Astrocyte (in vitro differentiated cells and primary cell): ENCODE measurements at places on chromosomes 11 and 22. TPM values are rescaled to one million over a fixed set of nuclear protein-coding genes. Genes with fewer than 3 reads are reported as not detected.

DNA sequence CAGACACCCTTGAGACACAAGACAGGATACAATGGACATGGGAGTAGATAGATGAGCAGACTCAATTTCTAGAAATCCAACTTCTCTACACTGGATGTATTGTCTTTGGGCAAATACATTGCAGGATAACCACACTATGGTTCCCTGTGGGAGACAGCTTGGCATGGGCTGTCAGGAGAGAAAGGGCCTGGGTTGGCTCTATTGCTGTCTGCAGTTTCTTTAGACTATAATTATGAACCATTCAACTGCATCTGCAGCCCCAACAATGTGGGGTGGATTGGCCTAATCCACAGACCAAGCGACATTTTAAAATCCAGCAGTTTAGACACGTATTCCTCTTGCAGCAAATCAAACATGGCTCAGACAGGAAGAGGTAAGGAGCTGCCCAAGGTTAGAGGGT, 60.3 kb downstream of the ETS1 start:
- no peak for DNase-seq

- peak; percentile 53 for DNase-seq
Measured at GRCh38 chr11:33893711-33894397, 2.0 kb upstream of the LMO2 start.

GRCh38 chr11:3904228-3904627, 48.8 kb downstream of the STIM1 start:
- DNase-seq = no peak

DNA sequence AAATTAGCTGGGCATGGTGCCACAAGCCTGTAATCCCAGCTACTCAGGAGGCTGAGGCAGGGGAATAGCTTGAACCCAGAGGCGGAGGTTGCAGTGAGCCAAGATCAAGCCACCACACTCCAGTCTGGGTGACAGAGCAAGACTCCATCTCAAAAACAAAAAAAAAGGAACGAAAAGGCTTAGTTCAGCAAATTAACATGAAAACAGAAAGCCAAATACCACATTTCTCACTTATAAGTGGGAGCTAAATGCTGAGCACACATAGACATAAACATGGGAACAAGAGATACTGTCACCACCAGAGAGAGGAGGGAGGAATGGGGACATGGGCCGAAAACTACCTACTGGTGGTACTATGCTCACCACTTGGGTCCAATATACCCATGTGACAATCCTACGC, 38.6 kb downstream of the SCGB1A1 start:
- DNase-seq = no peak

- DNase-seq = peak; percentile 89
Measured at GRCh38 chr11:86152006-86152862, 83.3 kb upstream of the PICALM start.

GRCh38 chr11:10856689-10857458, 979 bp downstream of the ZBED5 start:
- peak; percentile 27 for DNase-seq

GRCh38 chr22:31119026-31119717, 3.6 kb upstream of the INPP5J start:
- DNase-seq = no peak

DNA sequence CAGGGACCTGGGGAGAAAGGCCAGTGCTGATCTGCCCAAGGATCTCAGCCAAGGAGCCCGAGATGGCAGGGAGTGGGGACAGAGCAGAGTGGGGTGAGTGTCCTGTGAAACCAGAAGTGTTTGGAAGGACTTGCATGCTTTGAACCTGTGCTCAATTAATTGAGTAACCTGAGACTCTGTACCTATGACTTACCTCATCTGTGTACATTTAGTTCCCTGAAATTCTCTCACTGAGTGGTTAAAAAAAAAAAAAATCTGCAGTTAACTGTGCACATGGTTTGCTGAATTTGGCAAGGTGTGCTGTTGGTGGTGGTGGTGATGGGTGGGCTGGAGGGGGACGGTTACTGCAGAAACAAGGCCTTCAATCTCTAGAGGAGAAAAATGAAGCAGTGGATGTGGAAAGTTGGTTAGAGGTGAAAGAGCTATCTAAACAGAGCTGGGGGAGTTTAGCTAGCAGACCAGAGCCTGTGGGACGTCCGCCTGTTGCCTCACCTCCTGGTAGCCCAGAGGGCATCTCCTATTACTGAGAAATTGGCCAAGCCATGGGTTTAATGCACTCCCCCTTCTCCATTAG, 8.3 kb upstream of the SORL1-AS1 start:
- no peak for DNase-seq

- DNase-seq = peak; percentile 94
Measured at GRCh38 chr22:38981992-38982927, at the start of gene APOBEC3B. Gene APOBEC3B (plus strand): TSS chr22:38982347. CDS start chr22:38982454, 107 bp downstream.

DNA sequence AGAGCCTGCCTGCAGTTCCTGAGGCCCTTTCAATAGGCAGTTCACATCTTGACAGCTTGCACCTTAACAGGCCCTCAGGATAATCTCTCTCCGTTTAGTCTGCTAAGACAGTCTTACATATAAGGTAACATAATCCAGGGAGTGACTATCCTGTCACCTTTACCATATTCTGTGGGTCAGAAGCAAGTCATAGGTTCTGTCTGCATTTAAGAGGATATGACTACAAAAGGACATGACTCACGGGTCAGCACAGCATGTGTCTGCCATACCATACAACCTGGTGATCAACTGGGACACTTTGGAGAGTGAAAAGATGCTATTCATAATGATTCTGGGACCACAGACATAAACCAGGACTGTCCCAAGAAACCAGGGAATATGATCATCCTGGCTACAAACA, 611.1 kb downstream of the SOX6 start:
- no peak for DNase-seq

DNA sequence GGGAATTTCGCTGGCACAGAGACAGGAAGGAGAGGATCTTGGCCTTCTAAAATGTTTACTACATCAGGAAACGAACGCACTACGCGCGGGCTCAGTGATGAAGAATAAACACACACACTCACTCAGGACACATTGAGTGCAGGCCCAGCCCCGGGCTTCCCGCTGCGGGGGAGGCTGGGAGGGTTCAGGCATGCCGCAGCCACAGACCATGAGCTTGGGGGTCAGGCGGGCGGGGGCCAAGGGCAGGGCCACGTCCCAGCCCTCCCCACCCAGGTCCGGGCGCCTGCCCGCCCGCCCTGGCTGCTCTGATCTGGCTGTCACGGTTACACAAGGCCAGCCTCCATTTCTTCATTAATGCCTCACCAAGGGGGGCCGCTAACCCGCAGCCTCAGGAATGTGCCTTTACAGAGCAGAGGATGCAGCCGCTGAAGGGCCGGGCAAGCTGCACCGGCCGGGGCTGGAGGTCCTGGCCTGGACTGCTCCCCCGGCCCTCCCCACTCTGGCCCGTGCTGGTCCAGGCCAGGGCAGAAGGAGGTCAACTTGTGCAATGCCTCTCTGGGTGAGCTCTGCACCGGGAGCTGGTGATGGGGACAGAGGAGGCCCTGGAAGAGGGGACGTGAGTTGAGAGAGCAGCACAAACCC, 41.7 kb downstream of the IGF2 start:
- peak; percentile 60 for DNase-seq

DNA sequence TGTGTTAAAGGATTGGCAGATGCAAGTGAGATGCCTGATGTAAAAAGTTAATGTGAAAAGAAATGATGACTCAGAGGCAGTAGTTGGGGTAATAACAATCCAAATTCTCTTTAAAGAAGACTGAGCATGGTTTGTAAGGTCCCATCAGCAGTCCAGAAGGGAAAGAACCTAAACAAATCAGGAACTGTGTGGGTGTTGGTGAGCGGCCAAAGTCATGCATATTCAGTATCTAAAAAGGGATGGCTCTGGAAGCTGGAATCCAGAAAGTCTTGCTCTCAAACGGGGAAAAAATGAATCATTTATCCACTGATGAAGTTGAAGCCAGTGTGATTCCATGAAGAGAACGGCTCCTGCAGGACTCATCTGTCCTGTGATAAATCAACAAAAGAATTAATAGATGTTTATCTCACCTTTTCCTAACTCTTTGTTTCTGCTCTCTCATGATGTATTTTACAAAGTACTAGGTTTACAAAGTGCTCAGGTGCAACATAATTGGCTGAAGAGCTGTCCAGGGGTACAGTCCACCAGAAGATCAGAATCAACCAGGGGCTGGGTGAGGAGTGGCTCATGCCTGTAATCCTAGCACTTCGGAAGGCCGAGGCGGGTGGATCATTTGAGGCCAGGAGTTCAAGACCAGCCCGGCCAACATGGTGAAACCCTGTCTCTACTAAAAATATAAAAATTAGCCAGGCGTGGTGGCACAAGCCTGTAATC, 20.5 kb upstream of the SORL1-AS1 start:
- peak; percentile 84 for DNase-seq

GRCh38 chr11:12762278-12762677, 88.1 kb downstream of the TEAD1 start:
- no peak for DNase-seq

- DNase-seq = no peak
Measured at GRCh38 chr11:76095891-76096290, 110.4 kb downstream of the WNT11 start.

DNA sequence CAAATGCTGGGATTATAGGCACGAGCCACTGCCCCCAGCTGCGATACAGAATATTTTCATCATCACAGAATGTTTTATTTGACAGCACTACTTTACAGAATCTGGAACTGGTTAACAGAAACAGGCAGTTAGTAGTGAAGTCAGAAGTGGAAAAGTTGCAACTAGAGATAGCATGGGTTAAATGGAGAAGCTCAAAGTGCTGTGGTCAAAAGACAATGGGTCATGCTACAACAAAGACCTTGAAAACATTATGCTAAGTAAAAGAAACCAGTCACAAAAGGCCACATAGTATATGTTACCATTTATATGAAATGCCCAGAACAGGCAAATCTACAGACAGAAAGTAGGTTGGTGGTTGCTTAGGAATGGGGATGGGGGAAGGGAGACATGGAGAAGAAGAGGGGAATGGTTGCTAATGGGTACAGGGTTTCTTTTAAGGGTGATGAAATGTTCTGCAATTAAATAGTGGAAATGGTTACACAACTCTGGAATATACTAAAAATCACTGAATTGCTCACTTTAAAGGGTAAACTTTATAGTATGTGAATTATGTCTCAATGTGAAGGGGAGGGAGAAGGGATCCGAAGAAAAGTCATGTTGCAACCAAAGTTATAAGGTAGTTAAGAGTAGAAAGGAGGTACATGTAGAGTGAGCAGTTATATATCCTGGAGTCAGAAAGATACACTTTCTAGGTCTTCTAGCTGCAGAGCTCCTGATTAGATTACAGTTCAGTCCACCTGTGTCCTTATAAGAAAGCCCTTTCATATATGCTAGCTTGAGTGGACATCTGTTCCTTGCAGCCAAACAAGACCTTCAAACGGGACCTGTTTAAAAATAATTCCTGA, 46.3 kb upstream of the RAPSN start:
- DNase-seq = no peak

- no peak for DNase-seq
Measured at GRCh38 chr22:17283423-17283822, 64.2 kb upstream of the ADA2 start.

- no peak for DNase-seq
Measured at GRCh38 chr22:46581538-46582244, 38.5 kb upstream of the GRAMD4 start.

- peak; percentile 31 for DNase-seq
Measured at GRCh38 chr11:225734-226453, 10.2 kb downstream of the SIRT3 start.

DNA sequence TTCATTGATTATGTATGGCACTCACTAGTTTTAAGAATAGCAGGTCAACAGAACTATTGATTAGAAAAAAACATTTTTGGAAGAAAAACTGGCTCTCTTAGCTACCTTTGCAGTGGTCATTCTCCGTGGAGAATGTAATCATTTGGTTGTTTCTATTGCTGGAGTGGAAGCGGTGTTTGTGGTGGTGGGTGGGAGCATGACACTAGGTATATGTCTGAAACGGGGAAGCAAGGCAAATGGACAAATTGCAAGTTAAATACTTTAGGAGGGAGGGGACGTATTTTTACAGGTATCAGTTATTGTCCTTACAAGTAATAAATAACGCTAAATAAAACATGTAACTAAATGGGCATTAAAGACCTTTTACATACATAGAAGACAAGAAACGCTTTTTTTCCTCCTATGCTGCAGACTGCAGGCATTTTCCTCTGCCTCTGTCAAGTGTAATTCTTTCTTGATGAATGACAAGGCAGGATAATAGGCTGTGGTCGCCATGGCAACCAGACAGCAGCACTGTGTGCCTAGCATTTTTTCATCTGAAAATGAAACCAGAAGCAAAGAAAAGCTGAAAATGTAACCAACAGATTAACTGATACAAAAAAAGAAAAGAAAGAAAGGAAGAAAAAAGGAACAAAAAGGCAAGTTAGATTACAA, 46.2 kb downstream of the BLID start:
- DNase-seq = peak; percentile 91

GRCh38 chr11:126216526-126217305, 5.1 kb downstream of the FAM118B start:
- DNase-seq = no peak

DNA sequence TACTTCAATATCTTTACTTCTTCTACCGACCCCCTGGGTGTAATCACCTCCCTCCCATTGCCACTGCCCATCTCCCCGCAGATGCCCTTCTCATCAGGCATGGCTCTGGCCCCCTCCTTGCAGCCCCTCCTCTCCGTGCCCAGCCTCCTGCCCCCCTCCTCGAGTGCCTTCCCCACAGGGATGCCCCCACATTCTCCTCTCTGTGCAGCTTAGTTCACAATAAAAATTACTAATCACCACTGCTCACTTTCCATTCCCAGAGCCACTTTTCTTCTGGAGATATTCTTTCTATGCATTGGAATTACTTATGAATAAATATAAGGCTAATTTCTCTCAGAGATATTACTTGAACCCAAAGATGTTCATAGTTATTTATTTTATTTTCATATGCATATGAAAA, 22.1 kb downstream of the IFITM10 start:
- no peak for DNase-seq

GRCh38 chr22:42077486-42078125, 1.9 kb upstream of the SMDT1 start:
- DNase-seq = no peak

DNA sequence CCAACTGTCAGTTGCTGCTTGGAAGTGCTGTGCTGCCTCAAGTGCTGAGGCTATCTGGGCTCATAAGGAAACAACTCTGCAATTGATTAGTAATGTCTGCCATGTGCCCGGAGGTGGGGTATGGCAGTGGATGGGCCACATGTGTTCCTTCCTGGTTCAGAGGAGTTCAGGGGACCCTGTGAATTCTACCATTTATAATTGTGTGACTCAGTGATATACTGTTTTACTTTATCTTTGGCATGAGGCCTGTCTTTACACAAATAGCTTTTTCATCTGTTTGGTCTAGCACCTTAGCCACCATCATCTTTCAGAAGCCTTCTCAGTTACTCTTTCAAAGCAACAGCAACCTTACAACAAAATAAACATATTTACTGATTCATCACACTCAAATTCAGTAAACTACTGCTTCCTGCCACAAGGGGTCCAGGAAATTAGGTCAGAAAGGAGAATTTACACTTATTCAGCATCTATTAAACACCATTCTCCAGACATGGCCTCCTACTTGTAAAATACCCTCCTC, 20.9 kb downstream of the DKK3 start:
- DNase-seq = peak; percentile 85

- no peak for DNase-seq
Measured at GRCh38 chr11:2689651-2690575, 9.9 kb downstream of the KCNQ1OT1 start.

The TRIM48 gene
- not detected in 2 replicates for total RNA-seq

The MRPL40 gene
- total RNA-seq = 34.7 and 36.9 TPM in 2 replicates

The OR2D3 gene
- total RNA-seq = not detected in 2 replicates

The TREH gene
- total RNA-seq = not detected in 2 replicates

The NUDT8 gene
- total RNA-seq = 3.0 and 4.5 TPM in 2 replicates

The LMO1 gene
- 0.46 and 1.5 TPM in 2 replicates for total RNA-seq
